ENCODE measurements at places on chromosomes 13 and 19. TPM values are rescaled to one million over a fixed set of nuclear protein-coding genes. Genes with fewer than 3 reads are reported as not detected.

Gene ZNF229
- total RNA-seq: 2.8 TPM

Gene CPAMD8
- total RNA-seq: 0.80 TPM

Gene APOC1
- not detected for total RNA-seq

Gene RGL3
- total RNA-seq: 0.94 TPM

Gene C19orf73
- 3.3 TPM for total RNA-seq

Gene FGF21
- not detected for total RNA-seq

Gene FLT3LG
- total RNA-seq: 7.9 TPM

Gene ZNF491
- total RNA-seq: 0.64 TPM

Gene PIK3R2
- 2.2 TPM for total RNA-seq

Gene TJP3
- not detected for total RNA-seq

Gene ZNF543
- 4.7 TPM for total RNA-seq

Gene CYP2A7
- not detected for total RNA-seq

Gene KIR3DL1
- total RNA-seq: not detected

Gene C19orf38
- not detected for total RNA-seq

Gene BST2
- total RNA-seq: 315 TPM

Gene ZNF8
- 3.1 TPM for total RNA-seq

Gene FUT6
- not detected for total RNA-seq

Gene PODNL1
- total RNA-seq: 1.1 TPM

Gene PGLYRP2
- total RNA-seq: not detected

All from mammary microvascular endothelial cell (primary cell).